ENCODE measurements at places on chromosomes 4 and X.

DNA sequence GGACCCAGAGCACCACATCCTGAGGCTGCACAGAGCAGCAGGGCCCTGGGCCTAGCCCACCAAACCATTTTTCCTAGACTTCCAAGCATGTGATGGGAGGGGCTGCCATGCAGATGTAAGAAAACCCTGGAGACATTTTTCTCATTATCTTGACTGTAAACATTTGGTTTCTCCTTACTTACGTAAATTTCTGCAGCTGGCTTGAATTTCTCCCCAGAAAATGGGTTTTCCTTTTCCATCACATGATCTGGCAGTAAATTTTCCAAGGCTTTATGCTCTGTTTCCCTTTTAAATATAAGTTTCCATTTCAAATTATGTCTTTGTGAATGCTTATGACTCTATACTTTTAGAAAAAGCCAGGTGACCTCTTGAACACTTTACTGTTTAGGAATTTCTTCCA, 945.9 kb upstream of the NDST4 start:
- DNase-seq, result no peak

GRCh38 chr4:40672528-40673522, 43.2 kb upstream of the RBM47 start:
- no peak for DNase-seq

GRCh38 chr4:57614257-57614932, 504.2 kb upstream of the IGFBP7 start:
- no peak for DNase-seq

DNA sequence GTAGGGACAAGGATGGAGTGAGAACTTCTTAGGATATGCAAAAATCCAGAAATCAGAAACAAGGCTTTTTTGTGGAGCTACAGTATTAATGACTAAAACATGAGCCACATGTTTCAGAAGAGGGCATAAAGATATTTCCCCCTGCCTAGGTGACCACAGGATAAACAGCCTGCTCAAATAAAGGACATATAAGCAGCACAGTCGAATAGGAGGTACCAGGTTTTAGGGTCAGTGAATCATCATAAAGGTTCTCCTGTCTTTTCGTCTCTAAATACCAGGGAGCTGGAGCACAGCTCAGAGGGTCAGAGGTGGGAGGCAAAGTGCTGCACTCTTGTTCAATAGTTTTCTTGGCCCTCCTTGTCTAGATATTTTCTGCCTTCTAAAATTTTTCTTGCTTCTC, 211.9 kb upstream of the HS3ST1 start:
- DNase-seq, result no peak

GRCh38 chr4:10031668-10032590, 10.6 kb upstream of the SLC2A9 start:
- no peak for DNase-seq

DNA sequence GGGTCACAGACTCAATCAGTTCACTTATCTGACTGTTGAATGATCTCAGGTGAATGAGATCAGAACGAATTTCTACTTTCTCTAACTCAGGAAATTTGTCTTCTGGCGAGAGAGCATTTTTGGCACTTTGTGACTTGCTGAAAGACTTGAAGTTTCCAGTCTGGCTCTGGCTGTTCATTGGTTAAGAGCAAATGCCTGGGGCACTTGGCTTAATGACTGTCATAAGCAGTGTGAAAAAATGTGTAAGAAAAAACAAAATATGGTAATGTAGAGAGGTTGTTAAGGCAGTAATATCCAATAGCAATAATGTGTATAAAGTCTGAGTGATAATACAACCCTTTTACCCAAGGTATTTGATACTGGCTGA, 71.3 kb upstream of the PGRMC2 start:
- DNase-seq, result no peak

GRCh38 chr4:74838746-74839370, 44.5 kb upstream of the BTC start:
- DNase-seq, result no peak

- no peak for DNase-seq
Measured at GRCh38 chrX:40083979-40084359, 13.8 kb downstream of the BCOR start.

DNA sequence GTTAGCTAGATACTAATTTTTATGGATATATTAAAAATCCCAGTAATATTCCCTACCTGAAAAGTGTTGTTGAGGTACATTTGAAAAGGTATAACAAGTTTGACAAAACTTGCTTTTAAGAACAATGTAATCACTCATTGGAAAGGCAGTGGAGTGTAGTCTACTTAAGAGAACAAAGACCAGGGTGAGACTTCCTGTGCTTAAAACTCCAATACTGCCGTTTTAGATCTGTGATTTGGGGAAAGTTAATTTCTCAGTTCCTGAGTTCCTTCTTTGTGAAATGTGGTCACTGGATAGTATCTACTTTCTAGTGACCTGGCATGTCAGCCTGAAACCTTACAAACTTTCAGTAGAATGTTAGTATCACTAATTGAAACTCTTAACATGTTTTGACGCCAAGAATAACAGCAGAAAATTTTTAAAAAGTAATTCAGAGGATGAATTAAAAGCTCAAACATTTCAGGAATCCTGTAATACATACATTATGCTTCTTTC, 56.8 kb downstream of the PCDH7 start:
- DNase-seq, result no peak

DNA sequence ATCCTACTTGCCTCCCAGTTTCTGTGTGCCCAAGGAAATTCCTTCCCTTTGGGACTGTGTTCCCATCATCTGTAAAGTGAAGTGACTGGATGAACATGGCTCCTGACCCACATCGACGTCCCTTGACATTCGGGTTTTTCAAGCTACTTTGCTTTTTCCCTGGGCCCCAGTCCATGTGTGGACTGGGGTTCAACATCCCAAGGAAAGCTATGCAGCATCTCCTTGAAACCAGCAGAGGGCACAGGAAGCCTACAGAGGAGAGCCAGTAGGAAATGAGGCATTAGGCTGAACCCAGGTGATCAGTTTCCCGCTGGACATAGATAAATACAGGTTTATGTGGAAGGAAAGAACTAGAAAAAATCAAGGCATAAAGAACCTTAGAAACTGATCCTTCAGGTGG, 145.1 kb upstream of the ARHGEF9 start:
- DNase-seq, result no peak

GRCh38 chr4:76208005-76208765, 5.4 kb downstream of the SCARB2 start:
- no peak for DNase-seq

GRCh38 chrX:24014388-24015018, 12.5 kb downstream of the KLHL15 start:
- DNase-seq, result no peak

- DNase-seq, result no peak
Measured at GRCh38 chrX:9271789-9272525, 192.9 kb upstream of the TBL1X start.

- no peak for DNase-seq
Measured at GRCh38 chrX:155880586-155881157, 473 bp upstream of the VAMP7 start.

- no peak for DNase-seq
Measured at GRCh38 chr4:17664755-17665154, 50.3 kb downstream of the MED28 start.

GRCh38 chr4:3718462-3718861, 47.7 kb upstream of the ADRA2C start:
- DNase-seq, result no peak

DNA sequence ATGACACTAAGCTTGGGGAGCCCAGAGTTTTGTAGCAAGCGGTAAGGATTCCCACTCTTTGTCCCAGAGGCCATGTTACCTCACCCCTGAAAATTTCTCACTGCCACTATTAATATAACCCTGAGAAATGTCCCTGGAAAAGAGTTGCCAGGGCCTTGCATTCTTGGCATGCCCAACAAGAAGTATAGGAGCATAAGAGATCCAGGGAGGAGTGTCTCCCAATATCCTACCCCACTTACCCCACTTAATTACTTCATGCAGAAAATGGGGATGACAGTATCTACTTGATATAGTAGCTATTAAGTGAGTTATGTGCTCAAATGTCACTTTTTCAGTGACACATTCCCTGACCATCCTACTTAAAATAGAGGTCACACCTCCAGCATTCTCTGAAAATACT, 120.5 kb upstream of the C1GALT1C1 start:
- no peak for DNase-seq

- peak; percentile 7 for DNase-seq
Measured at GRCh38 chr4:8913858-8914460, 42.3 kb upstream of the HMX1 start.

All from HuH-7.5 (cell line).